ENCODE measurements at places on chromosomes 1 and 21.

- peak; percentile 53 for ATAC-seq
These were observed 19.7 kb upstream of the ABCG1 start for GRCh38 chr21:42198929-42199867.

DNA sequence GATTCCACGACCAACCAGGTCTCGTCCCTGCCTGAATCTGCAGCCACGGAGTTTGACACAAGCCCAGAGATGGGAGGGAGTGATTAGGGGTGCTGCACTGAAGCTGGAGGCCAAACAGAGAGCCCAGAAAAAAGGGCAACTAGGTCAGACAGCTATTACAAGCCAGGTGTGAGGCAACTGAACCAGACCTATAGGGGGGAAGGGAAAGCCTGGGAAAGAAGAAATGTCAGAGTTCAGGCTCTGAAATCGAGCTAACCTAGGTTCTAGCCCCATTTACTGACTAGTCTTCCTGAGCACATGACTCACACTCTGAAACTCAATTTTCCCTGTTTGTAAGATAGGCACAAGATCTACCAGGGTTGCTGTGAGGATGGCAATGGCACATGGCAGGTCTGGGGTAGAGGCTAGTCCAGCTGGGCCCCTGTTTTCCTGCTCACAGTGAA is 1.7 kb downstream of the DHCR24 start:
- ATAC-seq = no peak

GRCh38 chr1:21115098-21115760 is 61.5 kb downstream of the EIF4G3 start:
- ATAC-seq = no peak

DNA sequence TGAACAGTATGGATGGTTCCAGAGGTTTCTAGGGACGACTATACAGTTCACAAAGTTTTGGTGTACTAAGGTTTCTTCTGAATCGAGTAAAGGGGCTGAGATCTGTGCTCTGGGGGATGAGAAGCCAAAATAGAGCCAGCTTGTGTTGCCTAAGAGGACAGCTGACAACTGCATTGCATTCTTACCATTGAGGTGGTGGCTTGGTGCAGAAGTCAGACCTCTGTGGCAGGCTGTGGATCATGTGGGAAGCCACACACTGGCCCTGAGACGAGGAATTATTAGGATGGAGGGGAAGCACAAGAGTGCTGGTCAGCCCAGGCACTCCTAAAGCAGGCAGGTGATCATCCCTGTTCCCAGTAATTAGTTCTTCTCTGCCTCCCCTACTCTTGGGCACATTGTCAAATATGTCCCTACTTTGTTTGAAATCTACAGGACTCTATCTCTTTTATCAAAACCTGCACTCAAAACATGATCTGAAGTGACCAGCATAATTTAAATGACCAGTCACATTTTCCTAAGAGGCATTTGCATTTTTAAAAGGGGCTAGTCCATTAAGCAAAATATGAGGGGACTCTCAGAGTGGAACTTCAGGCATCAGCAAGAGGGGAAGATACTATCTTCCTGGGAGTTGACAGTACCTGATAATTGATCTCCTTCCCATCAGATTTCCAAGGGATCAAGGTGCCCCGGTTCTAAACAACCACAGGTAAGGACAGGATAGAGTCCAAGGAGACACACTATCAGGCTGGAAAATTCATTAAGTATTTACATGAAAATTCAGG is at the start of gene FCRLB:
FCRLB (plus strand) TSS at position 589 of the 782 bp plus-strand sequence. CDS start 1,129 bp downstream, outside the sequence.
- no peak for ATAC-seq

- ATAC-seq = peak; percentile 91
These were observed 108.7 kb downstream of the TSEN15 start for GRCh38 chr1:184160236-184160635.
